NCI-H2107 (cell line): ENCODE measurements at places on chromosomes 2 and 18.

DNA sequence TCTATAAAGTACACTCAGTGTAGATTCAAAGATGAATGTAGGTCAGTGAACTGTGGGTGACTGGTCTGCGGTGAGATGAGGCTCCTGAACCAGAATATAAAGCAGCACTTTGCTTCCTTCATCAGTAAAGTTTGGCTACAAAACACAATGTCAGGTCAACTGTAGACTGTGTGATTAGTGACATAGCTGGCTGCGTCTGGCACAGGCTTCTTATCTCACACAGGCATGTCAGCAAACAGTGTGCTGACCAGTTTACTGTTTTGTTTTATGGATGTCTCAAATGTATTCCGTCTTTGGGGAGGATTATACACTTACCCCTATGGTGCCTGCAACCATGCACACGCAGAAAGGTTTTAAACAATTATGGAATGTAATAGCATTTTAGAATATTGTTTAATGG lies 87.1 kb downstream of the ZNF236 start:
- DNase-seq: no peak

DNA sequence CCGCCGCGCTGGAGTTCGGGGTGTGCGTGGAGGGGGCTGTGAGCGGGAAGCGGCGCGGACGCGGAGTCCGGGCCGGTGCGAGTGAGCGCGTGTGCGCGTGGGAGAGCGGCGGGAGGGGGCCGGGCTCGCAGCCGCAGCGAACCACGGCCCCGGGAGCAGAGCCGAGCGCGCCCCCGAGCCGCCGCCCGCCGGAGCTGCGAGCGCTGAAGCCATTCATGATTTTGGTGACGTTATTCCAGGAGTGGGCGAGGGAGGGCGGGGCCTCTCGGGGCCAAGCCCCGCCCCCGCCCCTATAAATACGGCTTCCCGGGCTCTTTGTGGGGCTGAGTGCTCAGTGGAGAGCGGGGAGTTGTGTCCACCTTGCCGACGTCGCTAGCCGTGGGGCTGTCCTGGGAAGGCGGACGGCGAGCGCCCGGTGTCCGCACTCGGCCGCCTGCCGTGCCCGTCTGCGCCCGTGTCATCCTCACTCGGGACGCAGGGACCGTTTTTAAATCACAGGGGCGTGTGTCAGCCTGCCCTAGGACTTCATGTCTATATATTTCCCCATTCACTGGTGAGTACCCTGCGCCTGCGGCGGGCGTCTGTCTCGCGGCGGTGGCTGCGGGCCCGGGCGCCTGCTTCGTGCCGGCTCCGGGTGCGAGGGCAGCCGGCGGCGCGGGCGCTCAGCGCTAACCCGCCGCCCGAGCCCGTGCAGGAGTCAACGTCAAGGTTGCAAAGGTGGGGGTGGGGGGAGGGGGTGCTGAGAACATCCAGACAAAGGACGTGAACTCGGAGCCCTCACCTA lies at the start of gene LBH:
Gene LBH (plus strand): TSS at position 323 of the 784 bp plus-strand sequence. CDS start 205 bp downstream, at position 528.
- DNase-seq: peak; percentile 66

DNA sequence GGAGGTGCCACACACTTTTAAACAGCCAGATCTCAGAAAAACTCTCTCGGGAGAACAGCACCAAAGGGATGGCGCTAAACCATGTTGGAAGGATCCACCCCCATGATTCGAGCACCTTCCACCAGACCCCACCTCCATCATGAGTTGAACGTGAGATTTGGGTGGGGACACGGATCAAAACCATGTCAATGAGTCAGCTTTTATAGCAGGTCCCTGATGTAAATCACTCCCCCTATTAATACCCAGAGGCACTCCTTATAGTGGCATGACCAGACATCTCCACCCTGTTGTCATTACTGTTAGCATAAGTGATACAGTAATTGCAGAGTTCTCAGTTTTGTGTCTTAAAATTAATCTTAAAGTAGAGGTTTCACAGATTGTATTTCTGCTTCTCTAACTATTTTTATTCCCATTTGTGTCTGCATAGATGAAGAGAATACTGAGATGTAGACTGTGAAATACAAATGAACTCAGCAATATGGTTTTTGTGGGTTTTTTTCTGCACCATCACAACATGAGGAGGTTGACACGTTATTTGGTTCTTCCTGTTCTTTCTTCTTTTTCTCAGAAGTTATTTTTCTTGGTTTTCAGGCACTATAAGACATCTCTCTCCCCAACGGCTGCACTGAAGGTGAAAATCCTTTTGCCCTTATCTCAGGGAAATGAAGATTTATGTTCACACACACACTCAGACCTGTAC lies 218.2 kb downstream of the ARL4C start:
- DNase-seq: no peak

- DNase-seq: no peak
Observed at GRCh38 chr18:45467293-45467692, 148.0 kb upstream of the SLC14A2 start.

- no peak for DNase-seq
Observed at GRCh38 chr2:217552081-217552480, 450.7 kb downstream of the TNS1 start.

DNA sequence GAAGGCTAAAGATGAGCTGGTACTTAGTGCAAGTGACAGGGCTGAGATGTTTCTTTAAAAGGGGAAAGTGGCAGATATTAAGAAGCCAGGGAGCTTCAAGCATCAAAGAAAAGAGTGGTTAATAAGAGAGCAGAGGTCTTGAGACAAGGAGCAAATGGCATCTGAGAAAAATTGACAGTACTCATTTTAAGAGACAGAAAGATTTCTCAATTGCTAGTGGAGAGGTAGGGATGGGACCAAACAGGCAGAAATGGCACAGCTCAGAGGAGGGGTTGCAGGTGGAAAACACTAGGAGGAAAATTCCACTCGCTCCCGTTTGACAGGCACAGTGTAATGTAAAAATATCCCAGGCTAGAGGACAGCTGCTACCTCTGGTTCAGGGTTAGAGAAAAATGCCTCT lies 593.4 kb upstream of the LRATD1 start:
- DNase-seq: no peak

DNA sequence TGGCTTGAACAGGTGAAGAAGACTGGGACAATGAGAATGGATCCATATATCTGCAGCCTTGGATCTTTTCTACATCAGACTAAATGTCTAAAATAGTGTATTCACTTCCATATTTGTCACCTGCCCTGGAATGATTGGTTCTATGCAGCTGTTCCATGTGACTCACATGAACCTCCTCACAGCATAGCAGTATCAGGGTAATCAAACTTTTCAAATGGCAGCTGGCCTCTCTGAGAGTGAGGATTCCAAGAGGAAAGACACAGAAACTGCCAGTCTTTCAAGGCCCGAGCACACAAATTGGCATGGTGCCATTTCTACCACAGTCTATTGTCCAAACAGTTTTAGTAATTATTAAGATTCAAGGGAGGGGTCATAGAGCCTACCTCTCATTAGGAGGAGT lies 859.3 kb downstream of the BCL11A start:
- no peak for DNase-seq

GRCh38 chr18:45050712-45051601 lies 370.3 kb downstream of the SETBP1 start:
- DNase-seq: no peak

DNA sequence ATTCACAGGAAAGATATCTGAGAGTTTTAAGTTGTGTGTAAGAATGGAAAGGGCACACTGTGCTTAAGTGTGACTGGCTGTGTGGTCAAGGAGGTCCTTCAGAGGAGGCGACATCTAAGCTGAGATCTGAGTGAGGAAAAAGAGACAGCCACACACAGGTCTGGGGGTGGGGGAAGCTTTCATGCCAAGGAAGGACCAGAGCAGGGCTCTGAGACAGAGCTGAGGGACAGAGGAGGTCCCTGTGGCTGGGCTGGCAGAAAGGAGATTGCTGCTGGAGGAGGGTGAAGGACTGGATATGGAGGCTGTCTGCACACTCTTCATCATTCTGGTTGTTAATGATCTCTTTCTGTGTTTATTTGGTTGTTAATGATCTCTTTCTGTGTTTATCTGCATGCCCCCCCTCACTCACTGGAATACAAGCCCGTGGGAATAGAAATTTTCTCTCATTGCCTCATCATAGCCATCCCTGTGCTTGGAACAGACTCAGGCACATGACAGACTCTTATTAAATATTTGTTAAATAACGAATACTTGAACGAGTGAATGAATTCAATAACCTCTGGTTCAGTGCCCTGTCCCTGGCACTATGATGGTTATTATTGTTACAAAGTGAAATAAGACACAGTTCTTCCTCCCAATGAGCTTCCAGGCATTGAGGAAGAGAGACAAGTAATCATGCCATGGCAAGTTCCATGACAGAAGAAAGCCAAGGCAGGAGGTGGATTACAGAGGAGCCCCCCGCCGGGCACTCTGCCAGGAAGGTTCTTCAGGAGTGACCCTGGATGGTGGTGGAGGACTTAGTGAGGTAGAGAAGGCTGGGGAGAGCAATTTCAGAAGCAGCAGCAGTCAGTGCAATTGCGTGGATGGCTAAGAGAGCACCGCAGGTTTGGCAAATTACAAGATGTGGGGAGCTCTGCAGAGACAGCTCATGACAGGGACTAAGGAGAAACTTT lies 399.4 kb upstream of the HS6ST1 start:
- DNase-seq: no peak

- DNase-seq: no peak
Observed at GRCh38 chr2:195026261-195026660, 630.8 kb upstream of the SLC39A10 start.

DNA sequence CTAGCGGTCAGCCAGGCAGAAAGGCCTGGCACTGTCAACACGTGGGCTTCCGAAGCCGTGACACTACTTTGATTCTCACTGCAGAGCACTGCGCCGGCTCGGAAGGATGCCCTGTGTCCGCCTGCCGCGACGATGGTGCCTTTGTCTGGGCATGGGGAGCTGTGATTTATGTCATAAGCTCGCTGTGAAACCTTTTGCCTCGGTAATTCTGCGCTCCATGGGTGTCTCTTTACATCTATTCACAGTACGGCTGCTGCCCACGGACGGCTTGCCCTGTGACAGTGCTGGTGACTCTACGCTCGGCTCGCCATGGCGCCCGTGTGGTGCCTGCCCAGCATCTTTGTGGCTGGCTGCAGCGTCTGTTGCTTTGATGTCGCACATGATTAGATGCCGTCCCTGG lies 43.1 kb upstream of the GBX2 start:
- no peak for DNase-seq

DNA sequence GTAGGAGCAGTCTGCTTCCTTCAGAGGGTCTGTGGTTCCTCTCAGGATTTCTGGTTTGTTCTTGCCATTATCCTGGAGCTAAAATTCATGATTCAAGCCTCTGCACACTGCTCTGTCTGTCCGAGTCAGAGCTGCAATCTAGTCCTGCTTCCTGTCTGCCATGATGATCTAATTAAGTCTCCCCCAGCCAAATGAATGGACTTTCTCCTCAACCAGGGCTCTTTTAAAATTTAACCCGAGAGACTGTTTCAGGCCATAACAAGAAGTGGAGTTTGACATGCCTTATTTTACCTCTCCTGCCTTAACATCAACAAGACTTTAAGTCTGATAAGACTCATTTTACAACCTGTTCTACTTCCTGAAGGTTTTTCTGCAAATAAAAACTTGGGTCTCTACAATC lies 1009.6 kb upstream of the DDX18 start:
- DNase-seq: no peak

- DNase-seq: no peak
Observed at GRCh38 chr2:53819634-53820033, 32.8 kb downstream of the ERLEC1 start.

DNA sequence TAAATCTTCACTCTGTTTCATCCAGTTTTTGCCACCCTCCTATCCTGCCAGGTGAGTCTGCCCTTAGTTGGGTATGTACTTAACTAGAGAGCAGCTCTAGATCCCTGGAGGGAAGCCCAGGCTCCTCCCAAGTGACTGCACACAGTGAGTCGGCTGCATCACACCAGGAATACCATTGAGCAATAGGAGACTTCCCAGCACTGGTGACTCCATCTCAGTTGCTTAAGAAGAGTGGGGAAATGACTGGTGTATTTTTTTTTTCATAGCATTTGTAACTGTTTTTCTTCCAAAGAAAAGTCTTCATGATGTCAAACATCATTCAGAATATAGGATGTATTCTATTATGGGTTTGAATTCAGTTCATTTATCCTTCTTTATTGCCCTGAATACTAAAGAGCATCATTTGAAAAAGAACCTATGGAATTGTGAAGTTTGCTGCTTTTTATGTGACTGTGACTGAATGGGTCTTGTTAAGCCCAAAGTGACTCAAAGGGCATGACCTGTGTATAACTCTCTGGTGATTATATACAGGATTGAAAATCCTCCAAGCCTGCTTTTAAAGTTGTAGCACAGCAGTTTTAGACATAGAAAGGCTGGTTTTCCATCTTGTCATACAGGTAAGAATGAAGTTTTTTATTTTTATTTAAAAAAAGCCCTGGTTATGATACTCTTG lies 84.3 kb downstream of the MAP3K20 start:
- DNase-seq: no peak

- no peak for DNase-seq
Observed at GRCh38 chr18:76557026-76557575, 62.1 kb upstream of the ZNF516 start.

- peak; percentile 51 for DNase-seq
Observed at GRCh38 chr2:201952187-201952586, 81.5 kb upstream of the FZD7 start.
